Spleen (tissue), 13 donors: ENCODE measurements at places on chromosomes 13 and 19. TPM values are rescaled to one million over a fixed set of nuclear protein-coding genes. Genes with fewer than 3 reads are reported as not detected.

DNA sequence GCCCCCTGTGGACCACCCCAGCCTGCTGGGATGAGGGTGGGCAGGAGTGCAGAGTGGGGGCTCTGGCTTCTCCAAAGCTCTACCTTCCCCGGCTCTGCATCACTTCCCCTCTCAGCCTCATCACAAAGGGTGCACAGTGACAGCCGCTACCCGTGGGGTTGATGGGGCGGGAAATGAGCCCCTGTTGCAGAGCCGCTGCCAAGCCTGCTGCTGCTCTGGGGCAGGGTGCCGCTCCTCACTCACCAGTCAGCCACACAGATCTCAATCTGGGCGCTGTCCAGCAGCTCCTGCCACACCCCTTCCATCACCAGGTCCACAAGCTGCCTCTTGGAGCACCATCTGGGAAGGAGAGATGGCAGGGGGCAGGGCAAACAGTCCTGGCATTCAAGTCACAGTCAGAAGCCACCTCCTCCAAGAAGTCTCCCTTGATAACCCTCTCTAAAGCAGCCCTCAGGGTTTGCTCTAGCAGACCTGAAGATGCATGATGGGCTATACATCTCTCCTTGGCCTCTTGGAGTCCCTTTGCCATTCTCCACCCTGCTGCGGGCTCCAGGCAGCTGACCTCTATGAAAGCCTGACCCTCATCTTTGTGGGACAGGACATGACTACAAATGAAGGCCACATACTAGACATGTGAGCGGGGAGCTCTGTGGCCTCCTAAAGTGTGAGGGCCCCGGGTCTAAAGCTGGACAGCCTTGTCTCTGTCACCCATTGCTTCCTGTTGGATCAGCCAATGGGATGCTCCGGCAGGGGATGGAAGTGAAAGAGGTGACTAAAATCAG lies 15.7 kb downstream of the MRPS12 start:
- peaks cover 22% of the 10 kb centered on the region for H3K27me3 ChIP-seq
- H3K4me3 ChIP-seq: no peak overlapping the region
- no peak overlapping the region for H3K27ac ChIP-seq
- DNase-seq: peak; percentile 36
- H3K4me1 ChIP-seq: peaks cover 13% of the 10 kb centered on the region

DNA sequence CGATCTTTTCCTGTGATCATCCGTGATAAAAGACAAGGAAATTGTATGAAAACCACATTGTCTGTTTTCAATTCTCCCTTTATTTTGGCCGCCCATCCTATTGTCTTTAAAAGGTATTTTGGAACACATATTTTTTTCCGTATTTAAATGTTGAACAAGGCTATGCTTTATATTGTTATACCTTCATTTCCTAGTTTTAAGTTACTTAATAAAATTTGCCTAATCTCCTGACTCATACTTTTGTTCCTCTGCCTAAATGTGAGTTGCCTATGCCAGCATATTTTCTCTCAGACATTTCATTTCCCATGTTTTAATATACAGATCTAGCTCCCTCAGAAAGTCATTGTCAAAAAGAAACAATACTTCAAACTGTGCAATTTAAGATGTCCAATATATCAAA lies 104.2 kb downstream of the SLITRK6 start:
- no peaks in the 10 kb centered on the region for H3K36me3 ChIP-seq
- no peak overlapping the region for H3K27ac ChIP-seq
- DNase-seq: no peak

- no peaks in the 10 kb centered on the region for H3K4me1 ChIP-seq
- no peaks in the 10 kb centered on the region for H3K27me3 ChIP-seq
- no peaks in the 10 kb centered on the region for H3K36me3 ChIP-seq
- DNase-seq: no peak
Measured at GRCh38 chr13:105848494-105848893, 687.0 kb downstream of the EFNB2 start.

GRCh38 chr13:51134763-51135365 lies 23.8 kb upstream of the C13orf42 start:
- H3K36me3 ChIP-seq: no peaks in the 10 kb centered on the region
- no peak overlapping the region for H3K27ac ChIP-seq
- peaks cover 11% of the 10 kb centered on the region for H3K4me1 ChIP-seq
- no peak for DNase-seq
- no peak overlapping the region for H3K4me3 ChIP-seq

- no peaks in the 10 kb centered on the region for H3K36me3 ChIP-seq
- H3K27ac ChIP-seq: no peak overlapping the region
- no peak overlapping the region for H3K4me3 ChIP-seq
- no peaks in the 10 kb centered on the region for H3K27me3 ChIP-seq
Measured at GRCh38 chr13:88257706-88258105, 586.5 kb downstream of the SLITRK5 start.

- H3K27me3 ChIP-seq: no peaks in the 10 kb centered on the region
- H3K4me1 ChIP-seq: no peaks in the 10 kb centered on the region
- DNase-seq: no peak
- no peak overlapping the region for H3K4me3 ChIP-seq
Measured at GRCh38 chr19:10033614-10034013, 20.3 kb downstream of the RDH8 start.

- DNase-seq: no peak
- H3K4me1 ChIP-seq: peaks cover 25% of the 10 kb centered on the region
- H3K36me3 ChIP-seq: peaks cover 4% of the 10 kb centered on the region
- H3K27ac ChIP-seq: no peak overlapping the region
- H3K27me3 ChIP-seq: no peaks in the 10 kb centered on the region
Measured at GRCh38 chr19:3577723-3578344, 5.1 kb downstream of the HMG20B start.

- H3K4me1 ChIP-seq: no peaks in the 10 kb centered on the region
- no peak overlapping the region for H3K27ac ChIP-seq
- H3K27me3 ChIP-seq: no peaks in the 10 kb centered on the region
- no peaks in the 10 kb centered on the region for H3K36me3 ChIP-seq
- no peak for DNase-seq
- H3K4me3 ChIP-seq: no peak overlapping the region
Measured at GRCh38 chr13:80022146-80022545, 318.8 kb downstream of the SPRY2 start.

DNA sequence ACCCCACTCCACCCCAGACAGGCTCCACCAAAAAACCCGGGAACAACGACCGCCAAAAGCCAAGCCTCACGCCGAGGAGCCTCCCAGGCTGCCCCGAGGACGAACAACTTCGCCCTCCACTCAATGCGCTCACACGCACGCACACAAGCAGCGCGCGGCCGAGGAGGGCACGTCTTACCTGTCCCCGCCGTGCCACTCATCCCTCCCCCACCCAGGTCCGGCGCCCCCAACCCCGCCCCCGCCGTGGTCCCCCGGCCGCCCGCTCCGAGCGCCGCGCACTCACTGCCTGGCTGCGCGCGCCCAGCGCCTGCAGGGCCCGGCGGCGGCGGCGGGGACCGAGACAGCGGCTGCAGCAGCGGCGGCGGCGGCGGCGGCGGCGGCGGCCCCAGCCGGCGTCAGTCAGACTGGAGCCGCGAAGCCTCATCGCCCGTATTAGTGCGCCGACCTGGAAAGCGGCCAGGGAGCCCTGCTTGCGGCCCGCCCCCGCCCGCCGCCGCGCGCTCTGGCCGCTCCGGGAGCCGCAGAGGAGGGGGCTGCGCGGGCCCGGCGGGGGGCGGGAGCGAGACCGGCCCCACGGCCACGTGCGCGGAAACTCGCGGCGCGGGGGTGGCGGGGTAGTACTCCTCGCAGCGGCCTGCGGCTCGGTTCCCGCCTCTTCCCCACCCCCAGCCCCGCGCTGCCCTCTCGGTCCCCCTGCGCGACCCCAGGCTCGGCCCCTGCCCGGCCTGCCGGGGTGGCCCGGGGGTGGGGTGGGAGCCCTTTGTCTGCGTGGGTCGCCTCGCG lies at the start of gene SMAD9:
SMAD9 (minus strand) TSS at position 406 of the 783 bp plus-strand sequence. CDS start 40,549 bp downstream, outside the sequence.
- peaks cover 16% of the 10 kb centered on the region for H3K4me1 ChIP-seq
- peak within 1 kb of the TSS; percentile 36 for H3K4me3 ChIP-seq
- no peaks in the 10 kb centered on the region for H3K36me3 ChIP-seq
- no peak within 1 kb of the TSS for H3K27ac ChIP-seq
- peaks cover 51% of the 10 kb centered on the region for H3K27me3 ChIP-seq

- H3K4me1 ChIP-seq: peaks cover 33% of the 10 kb centered on the region
- DNase-seq: peak; percentile 91
- H3K27ac ChIP-seq: peak overlapping the region; percentile 76
- H3K36me3 ChIP-seq: no peaks in the 10 kb centered on the region
- no peaks in the 10 kb centered on the region for H3K27me3 ChIP-seq
Measured at GRCh38 chr13:29594710-29595379, 643 bp downstream of the SLC7A1 start.

DNA sequence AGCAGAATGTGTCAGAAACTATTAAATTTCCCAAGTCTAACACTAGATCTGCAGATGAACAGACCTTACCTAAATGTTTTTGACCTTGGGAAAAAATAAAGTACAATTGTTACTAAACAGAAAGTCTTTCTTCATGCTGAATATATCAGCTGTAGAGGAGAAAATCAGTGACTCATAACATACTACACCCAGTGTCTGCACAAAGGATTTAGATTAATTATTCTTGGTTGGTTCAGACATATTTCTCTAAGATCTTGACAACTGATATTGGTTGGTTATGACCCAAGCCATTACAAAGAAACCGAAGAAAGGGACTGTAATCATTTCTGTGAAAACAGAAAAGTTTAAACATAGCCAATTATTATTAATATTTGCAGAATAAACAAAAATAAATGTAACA lies 225.1 kb downstream of the HS6ST3 start:
- H3K27me3 ChIP-seq: no peaks in the 10 kb centered on the region
- no peaks in the 10 kb centered on the region for H3K4me1 ChIP-seq
- no peak overlapping the region for H3K4me3 ChIP-seq

GRCh38 chr13:99136427-99136954 lies 64.2 kb upstream of the UBAC2 start:
- H3K36me3 ChIP-seq: no peaks in the 10 kb centered on the region
- H3K27me3 ChIP-seq: peaks cover 9% of the 10 kb centered on the region
- no peak overlapping the region for H3K27ac ChIP-seq
- H3K4me3 ChIP-seq: no peak overlapping the region
- H3K4me1 ChIP-seq: no peaks in the 10 kb centered on the region

GRCh38 chr13:48158915-48159314 lies 64.0 kb upstream of the MED4 start:
- no peak for DNase-seq
- no peaks in the 10 kb centered on the region for H3K36me3 ChIP-seq
- H3K4me3 ChIP-seq: no peak overlapping the region

GRCh38 chr13:72622546-72622945 lies 104.9 kb downstream of the MZT1 start:
- no peak for DNase-seq
- no peaks in the 10 kb centered on the region for H3K4me1 ChIP-seq
- no peaks in the 10 kb centered on the region for H3K36me3 ChIP-seq

DNA sequence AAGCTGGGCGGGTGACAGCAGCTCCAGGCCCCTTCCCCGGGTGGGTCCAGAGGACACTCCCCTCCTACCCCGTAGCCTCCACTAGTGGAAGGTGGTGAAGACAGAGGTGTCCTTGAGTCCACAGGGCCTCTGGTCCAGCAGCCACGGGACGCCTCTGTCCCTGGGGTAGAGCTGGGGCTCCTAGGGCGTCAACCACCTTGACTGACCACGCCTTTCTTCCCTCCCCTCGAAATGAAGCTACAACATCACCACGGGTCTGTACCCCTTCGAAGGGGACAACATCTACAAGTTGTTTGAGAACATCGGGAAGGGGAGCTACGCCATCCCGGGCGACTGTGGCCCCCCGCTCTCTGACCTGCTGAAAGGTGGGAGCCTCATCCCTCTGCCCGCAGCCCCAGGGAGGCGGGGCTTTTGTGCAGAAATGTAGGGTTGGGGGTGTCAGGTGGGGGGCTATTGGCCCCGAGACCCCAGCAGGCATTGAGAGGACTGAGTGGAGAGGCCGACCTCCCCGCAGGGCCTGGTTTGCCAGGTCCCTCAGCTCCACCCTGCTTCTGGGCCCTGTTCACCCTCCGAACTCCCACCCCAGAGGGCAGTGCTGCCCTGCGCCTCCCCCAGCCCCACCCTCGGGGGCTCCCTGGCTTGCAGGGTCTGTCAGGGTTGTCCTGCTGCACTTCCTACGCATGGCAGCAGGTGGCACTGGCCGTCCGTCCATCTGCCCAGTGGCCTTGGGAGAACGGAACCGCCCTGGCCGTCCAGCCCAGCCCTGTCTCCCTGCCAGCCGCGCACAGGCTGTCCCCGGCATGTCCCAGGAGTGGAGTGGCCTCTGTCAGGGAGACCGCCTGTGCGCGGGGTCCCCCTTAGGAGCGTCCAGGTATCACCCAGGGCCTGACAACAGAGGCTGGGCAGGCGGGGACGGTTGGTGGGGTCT lies 15.7 kb downstream of the STK11 start:
- peaks cover 80% of the 10 kb centered on the region for H3K36me3 ChIP-seq
- no peak for DNase-seq
- peaks cover 71% of the 10 kb centered on the region for H3K4me1 ChIP-seq
- no peak overlapping the region for H3K27ac ChIP-seq
- no peak overlapping the region for H3K4me3 ChIP-seq

Gene MEDAG
- total RNA-seq: 0.16 TPM

Gene CEACAM19
- total RNA-seq: 3.1 TPM

Gene ARL11
- total RNA-seq: 11.5 TPM

Gene NANOS3
- total RNA-seq: not detected
